Activated T-cell treated with anti-CD3 and anti-CD28 coated beads, Interleukin-2, amount 50 U/mL, for 4 hours (primary cell): ENCODE measurements at places on chromosomes 2 and 18.

DNA sequence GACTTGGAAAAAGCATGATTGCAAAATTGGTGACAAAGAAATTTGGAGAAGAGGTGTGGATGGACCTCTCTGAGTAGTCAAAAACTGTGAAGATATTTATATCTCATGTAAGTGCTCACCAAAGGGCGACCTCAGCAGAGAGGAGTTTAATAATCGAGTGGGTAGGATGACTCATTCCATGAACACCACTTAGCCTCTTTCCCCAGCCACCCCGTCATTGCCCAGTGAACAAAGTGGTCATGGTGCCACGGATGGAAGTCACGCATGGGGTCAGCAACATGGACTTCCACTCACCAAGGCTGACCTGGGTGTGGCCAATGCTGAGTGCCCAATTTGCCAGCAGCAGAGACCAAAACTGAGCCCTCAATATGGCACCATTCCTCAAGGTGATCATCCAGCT lies 997.4 kb upstream of the GYPC start:
- DNase-seq = no peak

DNA sequence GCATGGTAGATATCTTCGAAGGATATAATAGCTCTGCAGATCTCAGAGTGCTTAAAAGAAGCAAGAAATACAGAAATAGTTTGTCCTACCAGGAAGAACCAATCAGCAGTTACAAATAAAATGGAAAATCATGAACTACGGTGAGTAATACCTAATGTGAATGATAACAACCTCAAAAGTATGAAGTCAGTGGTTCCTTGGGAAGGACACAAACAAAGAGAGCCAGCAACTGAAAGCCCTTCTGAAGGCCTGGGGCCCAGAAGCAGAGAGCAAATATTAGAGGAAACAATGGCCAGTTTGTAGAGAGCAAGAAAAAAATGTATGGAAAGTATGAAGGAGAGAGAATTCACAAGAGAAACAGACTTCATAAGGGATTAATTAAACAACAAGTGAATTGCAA lies 226.8 kb upstream of the CHST9 start:
- DNase-seq = no peak

DNA sequence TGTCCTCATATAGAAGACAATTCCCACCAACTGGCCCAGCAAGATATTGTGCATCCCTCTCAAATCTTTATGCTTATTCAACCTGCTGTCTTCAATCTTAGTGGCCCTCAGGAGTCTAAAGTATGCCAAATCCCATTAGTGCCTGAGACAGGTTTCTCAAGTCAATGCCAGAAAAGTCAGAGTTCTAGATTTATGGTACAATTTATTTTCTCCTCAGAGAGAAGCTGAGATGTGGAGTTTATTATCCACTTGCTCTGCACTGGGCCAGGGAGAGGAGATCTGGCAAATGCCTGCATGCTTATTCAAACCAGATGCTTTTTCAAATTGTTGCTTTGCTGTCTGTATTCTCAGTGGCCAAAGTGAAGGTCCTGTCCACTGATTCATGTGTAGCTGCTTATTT lies 825.2 kb downstream of the METTL4 start:
- no peak for DNase-seq

GRCh38 chr18:28425886-28426285 lies 249.0 kb upstream of the CDH2 start:
- no peak for DNase-seq

DNA sequence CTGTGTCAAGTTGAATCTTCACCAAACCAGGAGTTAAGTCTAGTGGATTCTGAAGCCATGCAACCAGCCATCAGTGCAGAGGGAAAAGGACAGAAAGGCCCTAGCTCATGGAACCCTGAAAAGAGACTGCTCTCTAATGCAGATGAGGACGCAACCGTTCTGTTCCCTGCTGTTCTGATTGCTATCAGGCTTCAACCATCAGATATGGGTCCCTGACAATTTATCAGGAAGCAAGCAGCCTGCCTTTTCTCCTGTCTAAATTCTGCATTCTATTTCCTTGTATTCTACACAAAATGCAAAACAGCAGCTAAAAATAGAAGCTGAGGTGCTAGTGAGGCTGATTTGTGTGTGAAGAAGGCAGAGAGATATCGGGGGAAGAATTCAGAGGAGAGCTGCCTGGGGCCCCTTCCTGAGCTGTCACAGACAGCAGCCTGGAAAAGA lies 68.4 kb upstream of the RTN4 start:
- no peak for DNase-seq

- no peak for DNase-seq
Observed at GRCh38 chr2:47265751-47266231, 110.7 kb upstream of the STPG4 start.

DNA sequence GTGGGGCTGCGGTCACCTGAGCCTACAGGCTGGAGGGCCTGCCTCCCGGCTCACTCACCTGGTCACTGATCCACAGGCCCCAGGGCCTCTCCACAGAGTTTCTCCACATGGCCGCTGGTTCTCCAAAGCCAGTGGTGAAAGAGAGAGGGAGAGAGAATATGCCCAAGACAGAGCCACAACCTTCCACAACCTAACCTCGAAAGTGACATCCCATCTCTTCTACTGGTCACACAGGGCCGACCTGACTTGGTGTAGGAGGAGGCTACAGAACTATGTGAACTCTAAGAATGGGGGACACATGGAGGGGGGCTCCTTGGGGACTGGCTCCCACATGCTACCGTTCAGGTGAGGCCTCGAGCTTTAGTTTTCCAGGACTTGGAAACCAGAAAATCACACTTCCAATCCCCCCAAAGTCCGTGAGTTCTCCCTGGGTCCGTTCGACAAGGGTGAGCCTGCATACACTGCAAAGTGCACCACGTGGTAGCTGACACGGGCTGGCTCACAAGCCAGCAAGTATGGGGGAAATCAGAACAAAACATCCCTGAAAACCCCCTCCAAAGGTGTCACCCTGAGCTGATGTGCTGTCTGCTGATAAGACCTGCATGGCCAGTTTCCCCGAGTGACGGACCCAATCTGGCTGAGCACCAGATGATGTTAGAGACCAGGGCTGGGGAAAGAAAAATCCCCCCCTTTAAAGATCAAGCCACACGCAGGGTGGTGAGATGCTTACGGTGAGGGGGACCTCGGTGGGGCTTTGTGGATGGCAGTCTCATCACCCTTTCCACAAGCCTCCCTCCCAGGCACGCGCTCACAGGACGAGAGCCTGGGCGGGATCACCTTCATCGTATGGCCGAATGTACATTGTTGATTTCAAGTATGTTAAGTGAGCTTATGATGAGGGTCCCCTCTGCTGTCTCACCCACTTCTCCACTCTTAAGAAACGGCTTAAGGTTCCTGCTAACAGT lies 54.2 kb upstream of the SEMA4C start:
- DNase-seq = peak; percentile 20

- no peak for DNase-seq
Observed at GRCh38 chr2:48668992-48669391, 51.3 kb downstream of the GTF2A1L start.

DNA sequence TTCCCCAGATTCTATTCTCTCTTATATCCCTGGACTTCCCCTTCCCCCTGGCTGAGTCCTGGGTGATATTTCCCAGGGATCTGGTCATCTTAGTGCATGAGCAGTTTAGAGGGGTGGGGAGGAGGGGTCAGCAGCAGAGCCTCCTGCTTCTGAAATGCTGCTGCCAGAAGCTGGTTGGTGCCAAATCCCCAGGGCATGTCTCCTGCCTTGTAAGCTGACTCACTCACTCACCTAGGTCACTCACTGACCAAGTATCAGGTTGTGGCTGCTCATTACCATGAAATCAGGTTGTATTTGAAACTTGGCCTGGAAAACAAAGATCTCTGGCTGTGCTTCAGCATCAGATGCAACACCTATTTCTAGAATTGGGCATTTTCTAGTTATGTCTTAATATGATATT lies 14.3 kb downstream of the GPR39 start:
- DNase-seq = no peak

DNA sequence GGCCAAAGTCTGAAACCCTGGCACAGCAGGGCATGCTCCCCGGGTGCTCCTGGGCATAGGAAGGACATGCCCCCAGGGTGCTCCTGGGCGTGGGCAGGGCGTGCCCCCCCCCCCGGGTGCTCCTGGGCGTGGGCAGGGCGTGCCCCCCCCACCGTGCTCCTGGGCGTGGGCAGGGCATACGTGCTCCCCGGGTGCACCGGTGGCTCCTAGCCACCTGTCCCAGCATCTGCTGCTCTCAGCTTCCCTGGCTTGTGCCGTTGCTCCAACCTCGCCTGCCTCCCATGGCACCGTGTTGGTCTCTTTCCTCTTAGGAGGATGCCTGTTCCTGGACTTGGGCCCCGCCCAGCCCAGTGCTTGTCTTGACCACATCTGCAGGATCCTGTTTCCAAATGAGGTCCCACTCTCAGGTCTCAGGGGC lies 95.6 kb upstream of the CTDP1 start:
- no peak for DNase-seq

GRCh38 chr2:209817844-209818271 lies 46.2 kb downstream of the UNC80 start:
- DNase-seq = no peak
